ENCODE measurements at places on chromosomes 12 and 14. TPM values are rescaled to one million over a fixed set of nuclear protein-coding genes. Genes with fewer than 3 reads are reported as not detected.
A peak's percentile ranks its signal among the peaks of the same experiment; 100 is the strongest.

GRCh38 chr12:12505544-12506495 lies 56.8 kb downstream of the DUSP16 start:
- DNase-seq = peak; percentile 42

- DNase-seq = no peak
Observed at GRCh38 chr12:101491329-101491728, 16.2 kb downstream of the SPIC start.

The NINJ2 gene
- total RNA-seq = 4.4 TPM

- DNase-seq = peak; percentile 39
Observed at GRCh38 chr14:22131749-22132476, 457.1 kb downstream of the DAD1 start.

The PYGL gene
- 3.3 TPM for total RNA-seq

The KRT78 gene
- total RNA-seq = not detected

- peak; percentile 73 for DNase-seq
Observed at GRCh38 chr12:11812586-11813437, 163.3 kb downstream of the ETV6 start.

The AKAP6 gene
- 0.72 TPM for total RNA-seq

GRCh38 chr12:3892631-3893030 lies 19.4 kb upstream of the PARP11 start:
- no peak for DNase-seq

- no peak for DNase-seq
Observed at GRCh38 chr12:64500394-64500793, 48.5 kb downstream of the TBK1 start.

The ATG2B gene
- 23.7 TPM for total RNA-seq

GRCh38 chr12:16515666-16516065 lies 90.3 kb downstream of the LMO3 start:
- no peak for DNase-seq

The NKX2-1 gene
- total RNA-seq = not detected

DNA sequence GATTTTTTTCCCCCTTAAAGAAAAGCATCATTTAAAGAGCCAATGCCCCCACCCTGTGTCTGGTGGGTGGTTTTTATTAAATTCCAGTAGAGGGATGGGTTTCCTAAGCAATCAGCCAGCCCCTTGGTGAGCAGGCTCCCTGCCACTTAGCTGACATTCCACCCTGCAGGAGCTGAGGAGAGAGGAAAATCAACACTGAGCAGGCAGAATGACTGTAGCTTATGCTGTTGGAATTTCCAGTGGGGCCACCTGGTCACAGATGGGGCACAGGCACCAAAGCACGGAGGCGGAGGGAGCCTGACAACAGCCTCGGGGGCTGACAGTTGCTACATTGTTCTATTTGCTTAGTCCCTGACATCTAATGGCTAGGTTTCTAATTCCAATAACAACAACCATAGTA lies 127.7 kb downstream of the TMEM30B start:
- no peak for DNase-seq

DNA sequence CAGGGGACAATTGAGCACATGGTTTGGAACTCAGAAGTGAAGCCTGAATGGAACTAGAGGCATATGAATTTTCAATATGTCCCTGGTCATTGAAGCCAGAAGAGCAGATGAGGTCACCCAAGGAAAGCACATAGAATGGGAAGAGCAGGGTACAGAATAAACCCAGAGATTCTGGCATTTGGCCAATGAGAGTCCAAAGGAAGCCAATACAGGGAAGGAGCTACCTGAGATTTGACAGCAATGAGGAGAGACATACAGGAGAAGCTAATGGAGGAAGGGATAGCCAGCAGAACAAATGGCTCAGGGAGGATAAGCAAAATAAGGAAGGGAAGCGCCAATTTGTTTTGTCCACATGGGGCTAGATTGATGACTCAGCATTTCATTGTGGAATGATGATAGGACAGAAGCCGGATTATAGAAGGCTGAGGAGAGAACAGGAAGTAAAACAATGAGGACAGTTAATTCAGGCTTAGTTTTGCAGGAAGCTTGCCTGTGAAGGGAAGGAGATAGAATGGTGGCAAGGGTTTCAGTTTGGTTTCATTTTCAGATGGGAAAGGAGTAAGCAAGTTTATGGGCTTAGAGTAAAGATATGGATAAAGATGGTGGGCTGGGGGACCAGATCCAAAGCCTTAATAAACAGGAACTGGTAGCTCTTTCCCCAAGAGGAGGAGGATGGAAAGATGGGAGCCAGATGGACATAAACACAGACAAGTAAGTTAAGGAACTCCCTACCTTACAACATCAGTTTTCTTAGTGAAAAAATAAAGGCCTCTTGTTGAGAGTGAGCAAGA lies 3.2 kb upstream of the SPTSSA start:
- DNase-seq = no peak

The NEUROD4 gene
- not detected for total RNA-seq

DNA sequence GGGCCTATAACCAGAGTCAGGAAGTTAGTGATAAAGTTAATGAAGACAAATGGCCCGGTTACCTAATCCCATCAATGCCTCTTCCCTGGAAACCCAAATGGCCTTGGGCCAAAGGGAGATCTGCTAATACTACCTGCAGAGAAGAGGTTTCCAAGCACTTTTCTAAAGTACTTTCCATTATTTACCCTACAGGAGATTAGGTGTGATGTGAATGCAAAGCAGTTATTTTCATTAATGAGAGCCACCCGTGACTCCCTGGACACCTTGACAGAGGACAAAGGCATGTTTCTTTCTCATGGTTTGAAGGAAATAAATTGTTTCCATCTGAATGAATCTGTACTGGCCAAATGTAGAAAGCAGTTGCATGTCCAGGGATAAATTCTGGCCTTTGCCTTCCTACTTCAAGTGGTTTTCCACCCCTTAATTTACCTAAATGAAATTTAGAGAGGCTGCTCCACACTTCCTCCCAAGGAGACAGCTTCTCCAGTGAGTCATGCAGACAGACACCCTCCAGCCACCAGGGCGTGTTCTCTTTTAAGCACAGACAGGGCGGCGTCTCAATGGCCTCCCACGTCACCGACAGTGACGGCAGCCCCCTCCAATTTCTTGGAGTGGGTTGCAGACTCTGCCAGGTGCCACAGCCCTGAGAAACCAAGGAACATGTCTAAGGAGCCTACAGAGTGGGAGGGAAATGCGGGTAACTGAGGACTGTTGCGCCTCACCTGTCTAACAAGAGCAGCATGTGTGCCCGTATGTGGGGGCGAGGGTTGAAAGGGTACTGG lies 43.9 kb upstream of the GNPNAT1 start:
- no peak for DNase-seq

DNA sequence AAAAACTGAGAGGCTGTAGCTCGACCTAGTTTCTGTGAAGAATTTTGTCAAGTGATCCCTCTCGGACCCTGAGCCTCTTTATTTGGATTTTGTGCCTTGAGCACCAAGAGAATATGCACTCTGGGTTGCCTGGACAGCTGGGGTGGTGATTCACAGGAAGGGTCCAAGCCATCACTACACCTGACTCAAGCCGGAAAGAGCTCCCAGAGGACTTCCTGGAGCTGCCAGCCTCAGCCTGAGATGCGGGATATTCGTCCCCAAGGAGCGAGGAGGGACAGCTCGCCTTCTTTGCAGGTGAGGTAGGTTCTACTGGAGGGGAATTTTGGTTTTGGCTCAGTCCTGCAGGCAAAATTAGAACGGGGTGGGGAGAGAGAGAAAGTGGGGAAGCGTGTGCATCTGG lies 94.3 kb downstream of the GALNT8 start:
- DNase-seq = no peak

GRCh38 chr12:2892246-2892645 lies 1.6 kb downstream of the TULP3 start:
- DNase-seq = no peak

DNA sequence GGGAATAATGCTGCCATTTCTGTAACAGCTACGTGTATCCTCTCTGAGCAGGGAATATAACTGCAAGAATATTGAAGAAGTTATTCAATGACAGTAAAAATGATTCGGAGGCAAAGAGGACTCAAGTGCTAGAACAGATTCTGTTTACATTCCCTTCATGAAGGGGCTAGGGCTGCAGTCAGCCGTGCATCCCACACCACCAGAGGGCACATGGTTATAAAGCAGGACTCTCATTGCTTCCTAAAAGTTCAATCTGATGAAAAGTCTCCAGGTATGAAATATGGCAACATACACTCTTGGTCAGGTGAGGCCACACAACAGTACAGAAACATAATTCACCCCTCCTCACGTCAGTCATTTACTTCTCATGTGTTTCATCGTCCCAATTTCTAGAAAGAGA lies 34.0 kb downstream of the TCHP start:
- peak; percentile 32 for DNase-seq

DNA sequence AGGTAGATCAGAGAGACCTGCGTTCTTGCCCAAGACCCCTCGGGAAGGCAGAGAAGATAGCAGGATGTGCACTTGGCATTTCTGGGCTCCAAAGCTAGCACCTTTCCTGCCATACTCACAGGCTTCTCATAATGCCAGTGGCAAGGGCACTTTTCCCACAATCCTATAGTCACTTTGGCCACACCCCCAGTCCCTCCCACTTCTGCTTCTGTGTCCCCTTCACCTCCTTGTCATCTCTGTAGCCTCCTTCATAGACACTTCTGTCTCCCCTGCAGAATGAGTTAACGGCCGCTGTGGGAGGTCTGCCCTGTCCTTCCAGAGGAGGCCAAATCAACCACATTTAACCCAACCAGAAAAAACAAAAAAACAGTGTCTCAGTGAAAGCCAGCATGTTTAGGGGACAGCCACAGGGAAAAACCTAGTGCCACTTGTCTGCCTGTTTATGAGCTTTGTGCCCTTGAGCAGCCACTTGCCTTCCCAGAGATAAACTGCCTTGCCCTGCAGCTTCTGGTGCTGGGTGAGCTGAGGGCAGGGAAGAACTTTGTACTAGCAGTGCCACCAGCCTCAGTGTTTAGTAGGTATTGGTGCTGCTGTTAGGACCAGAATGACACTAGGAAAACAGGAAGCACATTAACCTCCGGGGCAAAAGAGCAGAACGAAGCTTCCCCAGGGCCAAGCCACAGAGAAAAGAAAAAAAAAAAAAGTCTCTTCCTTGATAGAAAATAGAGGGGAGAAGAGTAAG lies 193.0 kb upstream of the PWP1 start:
- peak; percentile 77 for DNase-seq

DNA sequence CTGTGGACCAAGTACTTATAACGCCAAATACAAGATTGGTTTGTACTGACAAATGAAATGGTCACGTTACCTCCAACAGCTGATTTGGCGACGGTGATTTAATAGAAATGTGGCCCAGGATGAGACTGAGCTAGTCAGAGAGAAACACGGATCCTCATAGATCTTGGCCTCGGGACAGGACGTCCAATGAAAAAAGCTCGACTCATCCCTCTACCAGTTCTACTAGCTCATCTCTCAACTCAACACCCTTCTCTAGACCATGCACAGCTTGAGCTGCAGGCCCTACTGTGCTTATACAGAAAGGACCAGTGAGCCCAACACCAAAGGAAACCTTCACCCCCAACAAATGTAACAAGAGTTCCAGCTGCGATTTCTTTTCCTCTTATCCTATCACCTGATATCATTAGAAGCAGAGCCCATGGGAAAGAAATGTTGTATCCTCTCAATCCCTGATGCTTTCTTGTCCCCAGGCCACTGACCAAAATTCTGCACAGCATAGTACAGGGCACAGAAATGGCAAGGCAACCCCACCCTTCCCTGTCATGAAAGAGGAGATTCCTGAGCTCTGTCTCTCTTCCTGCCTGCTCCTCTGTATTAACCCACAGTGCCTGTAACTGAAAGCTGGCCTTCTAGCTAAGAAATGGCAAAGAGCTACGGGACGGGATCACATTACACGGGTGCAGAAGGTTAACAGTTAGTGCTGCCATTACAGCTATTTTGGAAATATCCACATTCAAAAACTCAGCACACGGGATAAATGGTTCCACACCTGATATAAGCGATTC lies 39.2 kb downstream of the DICER1 start:
- no peak for DNase-seq

DNA sequence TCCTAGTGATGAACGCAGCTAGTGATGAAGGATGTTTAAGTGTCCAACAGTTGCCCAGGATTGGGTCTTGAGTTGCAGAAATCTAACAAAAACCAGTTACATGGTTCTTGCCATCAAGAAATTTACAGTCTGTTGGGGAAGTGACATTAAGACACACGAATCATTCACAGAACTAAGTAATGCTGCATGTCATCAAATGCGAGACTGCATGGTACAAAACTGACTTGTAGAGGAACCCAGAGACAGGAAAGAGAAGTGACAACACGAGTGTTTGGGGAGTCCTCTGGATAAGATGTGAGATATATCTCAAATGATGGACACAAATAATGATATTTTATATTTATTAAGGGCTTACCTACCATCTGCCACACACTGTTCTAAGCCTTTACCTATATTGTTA lies 6.1 kb upstream of the SYNE3 start:
- DNase-seq = no peak

GRCh38 chr12:105947906-105948305 lies 190.8 kb downstream of the NUAK1 start:
- DNase-seq = no peak

DNA sequence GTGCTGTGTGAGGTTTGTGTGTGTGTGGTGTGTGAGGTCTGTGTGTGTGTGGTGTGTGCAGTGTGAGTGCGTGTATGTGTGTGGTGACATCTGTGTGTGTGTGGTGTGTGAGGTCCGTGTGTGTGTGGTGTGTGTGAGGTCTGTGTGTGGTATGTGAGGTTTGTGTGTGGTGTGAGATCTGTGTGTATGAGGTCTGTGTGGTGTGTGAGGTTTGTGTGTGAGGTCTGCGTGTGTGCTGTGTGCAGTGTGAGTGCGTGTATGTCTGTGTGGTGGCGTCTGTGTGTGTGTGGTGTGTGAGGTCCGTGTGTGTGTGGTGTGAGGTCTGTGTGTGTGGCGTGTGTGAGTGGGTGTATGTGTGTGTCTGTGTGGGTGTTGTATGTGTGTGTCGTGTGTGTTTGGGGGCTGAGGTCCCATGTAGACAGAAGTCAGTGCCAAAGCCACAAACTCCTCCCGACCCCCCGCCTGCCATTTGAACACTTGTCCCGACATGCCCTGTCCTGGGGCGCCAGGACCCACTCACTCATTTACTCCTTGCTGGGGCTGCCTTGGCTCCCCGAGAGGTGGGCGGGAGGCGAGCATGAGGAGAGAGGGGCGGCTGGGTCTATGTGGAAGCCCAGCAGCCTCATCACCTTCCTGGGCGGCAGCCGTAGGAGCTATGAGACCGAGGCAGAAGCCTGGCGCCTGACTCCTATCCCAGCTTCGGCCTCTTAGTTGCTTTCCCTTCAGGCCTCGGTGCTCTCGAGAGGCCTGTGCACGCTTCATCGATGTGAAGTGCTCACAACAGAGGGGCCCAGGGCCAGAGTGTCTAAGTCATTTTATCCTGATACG lies 20.5 kb downstream of the RILPL1 start:
- DNase-seq = peak; percentile 16

The PPM1H gene
- total RNA-seq = 3.9 TPM

All from OCI-LY7 (cell line).